NCI-H526 (cell line): ENCODE measurements at places on chromosomes 2 and 18.

DNA sequence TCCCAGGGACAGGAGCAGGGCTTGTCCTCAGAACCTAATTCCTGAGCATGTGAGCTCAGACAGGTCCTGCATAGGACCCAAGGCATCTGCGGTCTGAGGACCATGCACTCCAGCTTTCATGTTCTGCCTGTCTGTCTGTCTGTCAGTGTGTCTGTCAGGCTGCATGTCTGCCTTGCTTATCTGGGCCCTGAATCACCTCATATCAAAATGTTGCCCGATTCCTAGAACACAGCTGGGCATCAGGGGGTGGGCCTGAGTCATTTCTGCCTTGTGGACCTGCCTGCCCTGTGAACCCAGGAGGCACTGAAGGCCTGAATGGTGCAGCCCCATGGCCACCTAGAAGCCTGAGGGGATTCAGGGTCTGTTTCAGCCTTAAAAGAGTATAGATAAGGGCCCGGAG, 22.1 kb downstream of the INHBB start:
- DNase-seq: no peak

- DNase-seq: no peak
Observed at GRCh38 chr2:10447300-10447894, 730 bp downstream of the ODC1 start.

- DNase-seq: no peak
Observed at GRCh38 chr2:165839610-165840009, 45.6 kb upstream of the GALNT3 start.

- DNase-seq: no peak
Observed at GRCh38 chr2:97747285-97747684, 33.9 kb downstream of the ZAP70 start.

GRCh38 chr2:8190279-8190678, 491.6 kb upstream of the ID2 start:
- no peak for DNase-seq
